ENCODE measurements at places on chromosomes 6 and 20. TPM values are rescaled to one million over a fixed set of nuclear protein-coding genes. Genes with fewer than 3 reads are reported as not detected.

Gene SPTLC3
- not detected for total RNA-seq

Gene MMP24
- total RNA-seq, result 26.3 TPM

Gene MYT1
- 0.08 TPM for total RNA-seq

Gene ME1
- 44.2 TPM for total RNA-seq

Gene IRF4
- total RNA-seq, result 0.34 TPM
